ENCODE measurements at places on chromosomes 7 and 10.

- DNase-seq: no peak
Measured at GRCh38 chr7:38185395-38186307, 7.6 kb downstream of the STARD3NL start.

DNA sequence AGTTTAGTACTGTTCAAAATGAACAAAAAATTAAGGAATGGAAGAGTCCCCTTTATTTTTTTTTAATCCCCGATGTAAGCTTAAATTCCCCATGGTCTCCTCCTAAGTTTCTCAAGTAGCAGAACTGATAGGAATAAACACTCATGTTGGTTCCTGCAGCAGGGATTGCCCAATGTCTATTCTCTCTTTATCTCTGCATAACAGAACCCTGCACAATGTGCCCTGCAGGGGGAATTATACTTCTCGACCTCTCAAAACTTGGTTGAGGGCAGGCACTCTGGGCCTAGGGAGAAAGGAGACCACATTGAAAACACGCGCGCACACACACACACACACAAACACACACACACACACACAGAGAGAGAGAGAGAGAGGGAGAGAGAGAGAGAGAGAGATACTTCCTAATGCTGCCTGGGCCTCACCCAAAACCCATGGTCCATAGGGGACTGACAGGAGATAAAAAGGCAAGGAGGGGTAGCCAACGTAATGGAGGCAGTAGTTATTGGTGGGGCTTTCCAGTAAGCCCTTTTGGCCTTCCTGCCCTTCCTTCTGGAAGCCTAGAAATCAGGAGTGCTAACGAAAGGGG, 22.7 kb downstream of the JAZF1 start:
- DNase-seq: no peak

DNA sequence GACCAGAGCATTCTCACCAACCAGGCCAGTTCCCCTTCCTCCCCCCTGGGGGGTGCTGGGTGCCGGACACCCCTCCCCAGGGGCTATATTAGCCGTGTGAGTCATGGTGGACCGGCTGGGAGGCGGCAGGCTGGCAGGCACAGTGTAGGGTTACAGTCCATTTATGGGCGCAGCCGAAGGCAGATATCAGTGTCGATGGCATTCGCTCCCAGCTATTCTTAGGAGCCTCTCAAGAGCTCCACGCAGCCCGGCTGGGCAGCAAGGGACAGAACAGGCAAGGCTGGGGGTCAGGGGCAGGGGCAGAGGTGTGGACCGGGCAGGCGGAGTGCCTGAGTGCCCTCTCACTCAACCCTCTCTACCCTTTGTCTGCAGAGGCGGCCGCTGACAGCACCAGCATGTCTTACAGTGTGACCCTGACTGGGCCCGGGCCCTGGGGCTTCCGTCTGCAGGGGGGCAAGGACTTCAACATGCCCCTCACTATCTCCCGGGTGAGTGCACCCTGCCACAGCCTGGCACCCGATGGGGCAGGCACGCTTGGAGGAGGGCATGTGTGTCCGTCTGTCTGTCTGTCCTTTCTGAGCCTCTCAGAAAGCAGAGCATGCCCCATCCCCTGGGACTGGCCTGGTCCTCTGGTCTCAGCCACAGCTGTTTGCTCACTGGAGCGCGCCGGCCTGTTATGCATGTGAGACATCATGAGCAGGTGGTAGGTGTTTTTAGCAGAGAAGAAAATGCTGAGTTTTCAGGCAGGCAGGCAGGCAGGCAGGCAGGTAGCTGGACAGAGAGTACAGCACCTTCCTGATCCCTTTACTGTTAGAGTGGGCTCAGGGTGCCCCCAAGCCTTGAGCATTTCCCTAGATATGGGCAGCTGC, at the start of gene LDB3:
Gene LDB3 (plus strand): TSS at position 215 of the 869 bp plus-strand sequence. CDS start 181 bp downstream, at position 396.
- DNase-seq: no peak

DNA sequence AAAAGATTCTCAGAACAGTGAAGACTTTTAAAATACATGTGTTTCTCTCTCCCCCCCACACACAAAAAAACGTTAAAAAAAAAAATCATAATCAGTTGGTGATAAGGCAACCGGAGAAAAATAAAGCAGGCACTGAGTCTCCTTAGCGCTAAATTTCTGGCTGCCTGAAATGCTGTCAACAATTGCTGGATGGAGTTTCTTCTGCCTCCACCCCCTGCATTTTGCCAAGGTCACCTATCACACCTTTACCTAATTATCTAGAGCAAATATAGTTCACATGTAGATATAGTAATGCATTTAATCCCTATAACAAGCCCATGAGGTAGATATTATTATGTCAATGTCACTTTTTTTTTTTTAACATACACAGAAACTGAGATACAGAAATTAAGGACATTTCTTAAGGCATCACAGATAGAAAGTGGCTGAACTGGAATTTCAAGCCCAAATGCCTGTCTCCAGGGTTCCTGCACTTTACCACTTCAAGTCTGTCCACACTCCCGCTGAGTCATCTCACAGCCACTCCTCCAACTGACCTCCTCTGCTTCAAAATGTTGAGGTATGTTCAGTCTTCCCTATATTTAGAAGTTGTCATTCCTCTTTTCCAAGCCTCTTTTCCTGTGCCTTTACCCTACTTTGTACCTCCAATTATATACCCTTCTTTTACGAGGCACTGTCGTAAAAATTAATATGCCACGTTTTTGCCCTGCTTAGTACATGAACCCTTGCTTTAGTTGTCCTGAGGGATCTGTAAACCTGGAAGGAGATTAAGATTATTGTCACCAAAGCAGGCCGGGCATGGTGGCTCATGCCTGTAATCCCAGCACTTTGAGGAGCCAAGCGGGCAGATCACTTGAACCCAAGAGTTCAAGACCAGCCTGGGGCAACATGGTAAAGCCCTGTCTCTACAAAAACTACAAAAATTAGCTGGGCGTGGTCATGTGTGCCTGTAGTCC, 72.8 kb upstream of the MPP7 start:
- DNase-seq: no peak

DNA sequence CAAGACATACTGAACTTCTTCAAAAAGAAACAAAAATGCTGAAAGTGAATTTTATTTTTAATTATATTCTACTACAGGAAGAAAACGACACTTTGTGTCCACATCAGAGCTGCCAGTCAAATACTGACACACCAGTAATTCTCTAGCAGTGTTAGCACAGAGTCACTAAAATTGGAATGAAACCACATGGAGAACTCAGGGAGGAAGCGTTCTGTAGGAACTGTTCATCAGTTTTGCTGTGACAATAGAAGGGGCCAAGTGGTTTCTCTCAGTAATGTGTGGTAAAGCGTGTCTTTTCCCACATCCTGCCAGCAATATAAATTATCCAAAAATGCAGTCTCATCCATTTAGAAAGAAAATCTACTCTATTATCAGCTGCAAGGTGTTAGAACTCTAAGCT, 683.3 kb downstream of the GRM8 start:
- no peak for DNase-seq

DNA sequence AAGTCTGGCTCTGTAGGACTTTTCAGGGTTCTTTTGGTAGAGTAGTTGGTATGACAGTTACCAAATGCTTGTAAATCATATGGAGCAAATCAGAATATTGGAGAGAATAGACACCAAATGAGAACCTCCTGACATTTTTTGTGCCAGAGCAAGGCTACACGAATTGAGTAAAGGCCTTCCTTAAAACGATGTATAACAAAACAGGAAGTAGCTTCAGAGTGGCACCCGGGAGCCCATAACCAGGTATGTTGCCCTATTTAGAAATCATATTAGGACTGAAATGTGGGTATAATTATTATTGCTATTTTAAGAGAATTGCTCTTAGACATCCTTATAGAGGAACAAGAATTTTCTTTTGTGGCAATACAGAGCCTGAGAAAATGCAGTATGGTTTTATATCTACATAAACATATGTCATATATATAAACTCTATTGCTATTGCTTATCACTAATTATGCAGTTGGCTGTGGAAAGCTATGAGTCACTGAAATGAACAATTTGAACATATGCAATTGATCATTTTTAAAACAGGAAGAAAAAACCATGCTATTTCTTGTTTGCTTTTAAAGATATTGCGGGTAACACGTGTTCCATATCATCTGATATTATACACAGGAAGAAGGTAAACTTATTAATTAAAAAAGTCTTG, 197.4 kb upstream of the MTPN start:
- no peak for DNase-seq

DNA sequence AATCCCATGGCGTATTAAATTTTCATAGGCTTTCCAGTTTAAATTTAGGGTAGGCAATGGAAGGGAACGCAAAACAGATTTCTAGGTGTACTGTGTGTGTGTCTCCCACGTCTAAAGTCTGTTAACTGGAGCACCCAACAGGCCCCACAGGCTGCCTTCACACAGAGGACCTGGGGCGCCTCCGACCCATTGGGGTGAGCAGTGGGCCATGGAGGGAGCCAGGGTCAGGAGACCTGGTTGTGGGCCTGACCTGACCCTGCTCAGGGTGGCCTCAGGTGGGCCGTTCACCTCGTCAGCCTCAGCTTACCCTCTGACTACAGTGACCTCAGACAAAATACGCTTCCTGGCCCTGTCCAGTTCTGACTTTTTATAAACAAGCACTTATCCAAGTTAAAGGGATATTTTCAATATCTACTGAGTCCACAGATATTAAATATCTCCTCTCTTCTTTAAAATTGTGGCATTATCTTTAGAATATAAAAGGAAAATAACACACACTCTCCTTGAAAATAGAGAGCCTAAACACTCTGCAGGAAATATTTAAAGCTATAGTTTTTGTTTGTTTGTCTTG, 159.6 kb downstream of the EGFR start:
- DNase-seq: no peak

DNA sequence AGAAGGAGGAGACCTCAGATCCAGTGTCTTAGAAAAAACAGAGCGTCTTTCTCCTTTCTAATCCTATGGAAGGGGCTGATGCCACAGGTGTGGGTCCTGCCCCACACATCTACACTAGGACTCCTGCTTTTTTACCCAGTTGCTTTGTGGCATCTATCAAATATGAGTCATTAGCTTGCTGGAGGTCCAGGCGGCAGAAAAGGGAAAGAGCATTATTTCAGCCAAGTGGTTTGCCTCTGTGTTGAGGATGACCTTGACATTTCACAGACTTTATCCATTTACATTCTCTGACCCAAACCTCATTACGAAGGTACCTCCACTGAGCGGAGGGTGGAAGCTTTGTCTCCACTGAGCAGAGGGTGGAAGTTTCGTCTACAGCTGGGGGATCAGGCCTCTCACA, 308.4 kb upstream of the KLF6 start:
- DNase-seq: no peak

Data from stimulated activated CD8-positive, alpha-beta memory T cell treated with anti-CD3 and anti-CD28 coated beads, Interleukin-15, amount 100 ng/mL, for 1 hour (primary cell).